ENCODE measurements at places on chromosomes 3 and 15. TPM values are rescaled to one million over a fixed set of nuclear protein-coding genes. Genes with fewer than 3 reads are reported as not detected.
A peak's percentile ranks its signal among the peaks of the same experiment; 100 is the strongest.

GRCh38 chr3:128807186-128807830, 72.1 kb upstream of the ACAD9 start:
- H3K36me3 ChIP-seq: no peaks in the 10 kb centered on the region
- no peaks in the 10 kb centered on the region for H3K4me1 ChIP-seq
- no peak overlapping the region for H3K4me3 ChIP-seq
- no peak overlapping the region for H3K27ac ChIP-seq

- peak overlapping the region; percentile 78 for H3K27ac ChIP-seq
- H3K4me3 ChIP-seq: no peak overlapping the region
- no peaks in the 10 kb centered on the region for H3K27me3 ChIP-seq
These were observed 3.6 kb downstream of the RBMS3 start for GRCh38 chr3:29284497-29284896.

SLCO2A1 gene
- total RNA-seq: 15.9 TPM

COPB2 gene
- 137 TPM for total RNA-seq

- no peak overlapping the region for H3K27ac ChIP-seq
- no peak overlapping the region for H3K4me3 ChIP-seq
- H3K27me3 ChIP-seq: no peaks in the 10 kb centered on the region
- DNase-seq: no peak
- no peaks in the 10 kb centered on the region for H3K36me3 ChIP-seq
These were observed 55.2 kb downstream of the PXYLP1 start for GRCh38 chr3:141286856-141287255.

GRCh38 chr15:50939911-50940310, 31.4 kb downstream of the AP4E1 start:
- DNase-seq: no peak
- H3K27ac ChIP-seq: no peak overlapping the region
- H3K4me1 ChIP-seq: no peaks in the 10 kb centered on the region
- H3K27me3 ChIP-seq: no peaks in the 10 kb centered on the region
- no peak overlapping the region for H3K4me3 ChIP-seq

All from prostate gland (tissue), 2 donors.